ENCODE measurements at places on chromosomes 2 and 18. TPM values are rescaled to one million over a fixed set of nuclear protein-coding genes. Genes with fewer than 3 reads are reported as not detected.

GFPT1 gene
- 32.5 TPM for polyA plus RNA-seq

DNA sequence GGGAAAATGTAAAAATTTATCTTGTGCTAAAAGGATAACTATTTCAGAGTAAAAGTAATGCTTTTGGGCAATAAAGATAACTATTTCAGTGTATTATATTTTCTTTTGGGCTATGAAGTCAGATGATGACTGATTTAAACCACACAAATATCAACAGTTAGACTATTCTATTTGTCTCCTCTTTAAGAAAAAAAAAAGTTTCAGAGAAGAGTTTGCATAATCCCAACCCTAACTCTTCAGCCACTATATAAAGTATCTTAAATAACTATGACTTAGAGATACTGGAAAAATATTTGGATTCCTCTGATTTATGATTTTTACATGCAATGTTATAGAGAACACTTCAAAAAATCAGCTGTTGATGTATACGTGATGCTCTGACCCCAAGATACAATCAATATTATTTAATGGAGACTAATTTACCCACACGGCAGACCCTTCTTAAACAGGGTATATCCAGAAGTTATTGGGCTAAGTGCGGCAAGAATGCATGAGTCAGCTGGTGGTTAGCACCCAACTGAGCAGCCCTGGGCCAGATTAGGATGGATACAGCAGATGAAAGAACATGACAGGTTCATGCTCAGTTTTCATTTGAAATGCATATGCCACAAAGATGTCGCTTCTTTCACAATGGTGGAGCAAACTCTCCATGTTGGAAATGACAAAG, 279.0 kb downstream of the AFF3 start:
- no peak for DNase-seq

- DNase-seq: no peak
Measured at GRCh38 chr2:169018390-169018789, 12.7 kb downstream of the ABCB11 start.

- DNase-seq: no peak
Measured at GRCh38 chr18:59881728-59882656, 17.8 kb upstream of the PMAIP1 start.

Data from renal pelvis (tissue), 12 donors.